Subcutaneous adipose tissue (tissue), 4 donors: ENCODE measurements at places on chromosomes 12 and 14. TPM values are rescaled to one million over a fixed set of nuclear protein-coding genes. Genes with fewer than 3 reads are reported as not detected.

The RTL1 gene
- total RNA-seq = not detected

The LALBA gene
- not detected for total RNA-seq

The PSMC1 gene
- 78.4 TPM for total RNA-seq

The AQP6 gene
- total RNA-seq = not detected

The ZC2HC1C gene
- 2.6 TPM for total RNA-seq

The TFCP2 gene
- total RNA-seq = 22.8 TPM

The DEGS2 gene
- 0.34 TPM for total RNA-seq

The CLSTN3 gene
- 16.1 TPM for total RNA-seq

The NRL gene
- 1.1 TPM for total RNA-seq

The NR1H4 gene
- not detected for total RNA-seq

The CMA1 gene
- 2.2 TPM for total RNA-seq

The LRP1-AS gene
- not detected for total RNA-seq
